ENCODE measurements at places on chromosomes 1 and 21. TPM values are rescaled to one million over a fixed set of nuclear protein-coding genes. Genes with fewer than 3 reads are reported as not detected.

GRCh38 chr1:28267633-28268032 lies 8.3 kb downstream of the SESN2 start:
- no peak for DNase-seq

Gene APOBEC4
- total RNA-seq = not detected

- DNase-seq = no peak
Observed at GRCh38 chr1:204986181-204986580, 56.8 kb upstream of the CNTN2 start.

DNA sequence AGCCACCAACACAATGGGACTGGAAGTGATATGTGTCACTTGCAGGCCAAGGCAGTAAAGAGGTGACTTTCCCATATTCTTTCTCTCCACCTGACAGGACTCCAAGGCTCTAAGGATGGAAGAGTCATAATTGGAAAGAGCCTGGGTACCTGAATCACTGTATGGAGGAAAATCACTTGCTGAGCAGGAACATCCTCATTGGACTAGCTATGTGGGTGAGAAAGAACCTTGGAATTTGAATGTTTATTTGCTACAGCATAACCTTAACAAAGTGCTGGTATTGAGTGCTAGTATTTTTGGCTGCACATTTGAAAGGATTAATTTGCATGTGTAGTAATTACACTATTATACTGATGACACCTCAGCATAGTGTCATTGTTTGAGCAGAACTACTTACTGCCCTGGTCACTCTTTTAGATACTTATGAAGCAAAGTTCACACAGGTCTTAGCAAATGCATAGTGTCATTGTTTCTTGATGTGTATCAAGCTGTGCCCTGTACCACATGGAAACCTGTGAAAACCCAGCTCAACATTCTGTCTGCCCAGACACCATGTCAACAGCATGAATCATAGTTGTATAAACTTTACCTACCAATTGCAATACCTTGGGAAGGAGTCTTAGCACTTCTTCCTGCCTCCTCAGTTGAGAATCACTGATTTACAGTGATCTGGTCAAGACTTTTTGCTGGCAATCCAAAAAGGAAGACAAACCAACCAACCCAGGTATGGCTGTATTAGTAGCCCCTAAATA lies 5.1 kb upstream of the S100A10 start:
- DNase-seq = peak; percentile 20
